ENCODE measurements at places on chromosomes 6 and 20. TPM values are rescaled to one million over a fixed set of nuclear protein-coding genes. Genes with fewer than 3 reads are reported as not detected.

GRCh38 chr20:7371518-7372163 is 568.6 kb downstream of the HAO1 start:
- DNase-seq, result no peak

GRCh38 chr6:116371120-116371917 is 572 bp downstream of the DSE start:
- peak; percentile 91 for DNase-seq

- no peak for DNase-seq
Observed at GRCh38 chr20:62063315-62063980, 2.2 kb downstream of the TAF4 start.

DNA sequence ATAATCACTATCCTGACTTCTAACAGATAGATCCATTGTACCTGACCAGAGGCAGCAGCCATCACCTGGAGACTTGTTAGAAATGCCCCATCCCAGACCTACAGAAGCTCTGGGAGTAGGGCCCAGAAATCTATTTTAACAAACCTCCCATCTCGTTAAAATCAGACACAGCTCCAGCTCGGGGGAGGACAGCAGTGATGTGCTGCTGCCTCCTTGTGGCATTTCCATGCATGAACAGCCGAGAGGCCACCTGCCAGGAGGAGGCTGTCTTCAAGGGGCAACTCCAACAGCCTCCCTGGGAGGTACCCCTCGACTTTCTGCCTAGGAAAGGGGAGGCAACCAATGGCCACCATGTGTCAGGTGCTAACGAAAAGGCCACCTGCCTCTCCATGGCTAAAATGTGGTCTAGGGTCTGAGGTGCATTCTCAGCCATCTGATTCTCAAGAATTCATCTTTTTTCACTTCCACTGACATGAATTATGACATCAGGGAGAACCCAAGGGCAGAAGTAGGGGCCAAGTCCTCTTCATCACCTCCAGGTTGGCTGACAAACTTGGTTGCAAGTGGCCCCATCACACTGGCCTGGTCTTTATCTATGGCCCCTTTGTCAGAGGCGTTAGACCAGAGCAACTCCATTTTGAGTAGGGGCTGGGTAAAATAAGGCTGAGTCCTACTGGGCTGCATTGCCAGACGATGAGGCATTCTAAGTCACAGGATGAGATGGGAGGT is 12.2 kb upstream of the KCNK15 start:
- DNase-seq, result peak; percentile 78

- DNase-seq, result no peak
Observed at GRCh38 chr20:39338469-39339376, 376.6 kb downstream of the DHX35 start.

DNA sequence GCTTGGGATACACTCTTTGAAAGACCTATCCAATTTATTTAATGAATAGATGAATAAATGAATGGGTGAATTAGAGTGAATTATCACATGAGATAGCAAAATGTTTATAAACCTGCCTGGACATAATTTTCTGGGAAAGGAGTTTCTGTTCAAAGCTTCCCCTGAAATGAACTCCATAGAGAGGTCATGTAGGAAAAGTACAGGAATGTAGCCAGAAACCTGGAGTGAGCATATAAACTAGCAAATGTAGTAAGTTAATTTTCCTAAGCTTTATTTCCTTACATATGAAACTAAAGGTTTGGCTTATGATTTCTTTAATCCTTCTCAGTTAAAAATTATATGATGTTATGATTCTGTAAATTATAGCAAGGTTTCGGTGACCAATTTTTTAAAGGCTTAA is 380.3 kb upstream of the RSPO3 start:
- no peak for DNase-seq

DNA sequence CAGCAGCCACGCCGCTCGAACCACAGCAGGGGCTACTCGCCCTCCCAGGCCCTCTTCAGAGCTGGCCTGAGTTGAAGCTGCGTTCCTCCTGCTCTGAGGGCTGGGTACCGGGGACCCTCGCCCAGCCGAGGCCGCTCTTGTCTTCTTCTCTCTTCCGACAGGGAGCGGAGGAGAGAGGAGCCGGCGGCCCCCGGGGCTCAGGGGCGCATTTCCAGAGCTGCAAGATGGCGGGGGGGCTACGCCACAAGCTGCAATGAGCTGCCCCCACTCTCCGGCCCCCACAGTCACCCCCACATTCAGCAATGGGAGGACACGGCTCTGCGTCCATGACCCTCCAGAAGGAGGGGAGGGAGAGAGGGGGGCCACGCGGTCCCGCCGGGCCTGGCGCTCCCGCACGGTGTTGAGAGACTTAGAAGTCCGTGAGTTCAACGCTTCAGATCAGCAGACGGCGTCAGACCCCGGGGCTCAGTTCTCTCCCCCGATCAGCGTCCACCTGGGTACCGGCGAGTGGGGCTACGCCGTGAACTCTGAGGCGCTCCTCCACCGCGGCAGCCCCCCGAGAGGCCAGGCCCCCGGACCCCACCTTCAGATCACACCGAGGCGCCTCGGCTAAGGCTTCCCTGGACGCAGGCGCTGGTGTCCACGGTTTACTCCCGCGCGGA is 31.6 kb downstream of the SLC2A4RG start:
- DNase-seq, result no peak

DNA sequence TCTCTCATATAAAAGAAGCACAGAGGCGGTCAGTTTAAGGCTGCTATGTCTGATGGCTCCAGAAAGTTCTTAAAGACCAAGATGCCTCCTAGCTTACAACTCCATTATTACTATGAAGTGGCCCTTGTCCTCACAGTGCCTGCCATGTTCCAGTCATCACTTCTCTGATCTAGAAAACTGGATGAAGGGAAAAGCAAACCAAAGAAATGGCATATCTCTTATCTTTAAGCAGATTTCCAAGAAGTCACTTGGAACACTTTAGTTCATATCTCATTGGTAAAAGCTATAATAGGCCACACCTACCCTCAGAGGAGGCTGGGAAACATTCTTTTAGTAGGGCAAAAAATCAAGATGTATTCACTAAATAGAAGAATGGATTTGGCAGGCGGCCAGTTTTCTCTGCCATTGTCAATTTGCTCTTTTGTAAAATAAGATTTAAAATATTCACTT is 289.6 kb downstream of the TBC1D7 start:
- DNase-seq, result no peak

GRCh38 chr6:28218312-28219248 is 6.5 kb upstream of the ZSCAN9 start:
- DNase-seq, result peak; percentile 82

DNA sequence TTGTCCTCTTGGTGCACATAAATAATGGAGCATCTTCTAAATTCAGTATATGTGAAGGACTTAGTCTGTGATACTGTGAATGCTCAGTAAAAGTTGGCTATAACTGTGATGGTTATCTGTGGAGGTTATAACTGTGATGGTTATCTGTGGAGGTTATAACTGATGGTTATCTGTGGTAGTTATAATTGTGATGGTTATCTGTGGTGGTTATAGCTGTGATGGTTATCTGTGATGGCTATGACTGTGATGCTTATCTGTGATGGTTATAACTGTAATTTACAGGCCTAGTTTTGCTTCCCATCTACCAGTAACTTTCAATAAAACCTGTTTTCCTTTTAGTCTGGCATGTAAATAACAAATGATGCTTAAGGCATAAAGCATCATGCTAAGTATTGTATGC is 16.5 kb downstream of the PTK7 start:
- no peak for DNase-seq

- DNase-seq, result peak; percentile 17
Observed at GRCh38 chr6:107866606-107867301, 42.6 kb upstream of the SCML4 start.

DNA sequence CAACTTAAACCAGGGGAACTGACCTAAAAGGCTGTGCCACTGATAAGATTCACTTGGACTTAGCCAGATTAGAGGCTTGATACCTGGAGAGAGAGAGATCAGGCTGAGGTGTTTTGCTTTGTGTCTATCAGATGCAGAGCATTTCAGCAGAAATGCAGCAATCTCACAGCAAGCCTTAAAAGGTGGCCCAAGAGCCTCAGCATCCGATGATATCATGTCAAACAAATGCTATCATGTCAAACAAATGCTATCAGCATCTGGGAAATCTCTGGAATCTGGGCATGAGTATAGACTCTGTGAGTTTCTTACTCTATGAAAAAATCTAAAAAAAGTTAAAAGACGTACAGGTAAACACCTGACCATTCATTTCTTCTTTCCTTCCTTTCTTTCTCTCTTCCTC is 718.9 kb downstream of the EYS start:
- no peak for DNase-seq

- DNase-seq, result no peak
Observed at GRCh38 chr6:27129095-27129815, 118.2 kb upstream of the PRSS16 start.

DNA sequence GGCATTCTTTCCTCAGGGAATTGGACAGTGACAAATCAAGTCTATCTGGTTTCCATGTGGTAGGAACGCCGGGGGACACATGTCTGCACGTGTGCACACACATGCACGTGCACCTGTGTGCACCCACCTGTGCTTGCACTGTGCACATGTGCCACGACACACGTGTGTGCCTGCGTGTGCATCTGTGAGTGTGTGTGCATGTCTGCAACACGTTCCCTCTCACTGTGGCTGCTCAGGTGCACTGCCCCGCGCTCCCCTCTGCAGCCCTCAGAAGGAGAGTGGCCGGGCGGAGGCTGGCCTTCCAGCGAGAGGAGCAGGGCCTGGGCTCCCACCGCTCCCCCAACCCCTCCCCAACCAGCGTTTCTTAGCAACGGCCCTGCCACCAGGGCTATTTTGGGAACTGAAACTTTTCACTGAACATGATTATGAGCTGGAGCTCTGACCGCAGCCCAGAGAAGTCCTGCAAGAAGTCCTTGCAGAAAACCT is 147.8 kb downstream of the PHACTR3 start:
- no peak for DNase-seq

DNA sequence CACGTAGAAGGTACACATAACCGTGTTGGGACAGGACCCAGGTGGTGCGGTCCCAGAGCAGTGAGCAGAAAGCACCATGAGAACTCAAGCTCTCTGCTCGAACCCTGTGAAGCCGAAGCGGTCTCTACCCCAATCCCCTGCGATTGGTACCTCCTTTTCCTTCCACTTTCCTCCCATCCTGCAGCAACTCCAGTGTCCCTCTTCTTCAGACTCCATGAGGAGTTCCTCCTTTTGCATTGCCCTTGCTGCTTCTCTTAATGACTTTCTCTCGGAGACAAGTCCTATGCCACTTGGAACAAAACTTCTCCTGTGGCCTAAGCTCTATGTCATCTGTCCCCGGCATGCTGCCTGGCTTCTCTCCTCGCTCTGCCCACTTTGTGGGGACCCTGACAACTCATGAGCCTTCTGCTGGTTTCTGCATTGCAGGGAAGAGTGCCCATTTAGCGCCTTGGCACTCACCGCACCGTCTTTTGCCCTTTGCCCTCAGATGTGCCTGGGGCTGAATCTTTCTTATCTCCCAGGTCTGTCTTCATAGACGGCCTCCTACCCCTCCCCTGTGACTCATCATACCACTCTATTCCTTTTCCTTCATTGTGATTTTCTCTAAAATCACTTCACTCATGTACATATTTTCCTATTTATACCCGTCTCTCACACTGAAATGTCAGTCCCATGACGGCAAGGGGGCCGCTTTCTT is 9.2 kb upstream of the ZNF831 start:
- no peak for DNase-seq

GRCh38 chr6:3455569-3456394 is 1.1 kb downstream of the SLC22A23 start:
- DNase-seq, result no peak

DNA sequence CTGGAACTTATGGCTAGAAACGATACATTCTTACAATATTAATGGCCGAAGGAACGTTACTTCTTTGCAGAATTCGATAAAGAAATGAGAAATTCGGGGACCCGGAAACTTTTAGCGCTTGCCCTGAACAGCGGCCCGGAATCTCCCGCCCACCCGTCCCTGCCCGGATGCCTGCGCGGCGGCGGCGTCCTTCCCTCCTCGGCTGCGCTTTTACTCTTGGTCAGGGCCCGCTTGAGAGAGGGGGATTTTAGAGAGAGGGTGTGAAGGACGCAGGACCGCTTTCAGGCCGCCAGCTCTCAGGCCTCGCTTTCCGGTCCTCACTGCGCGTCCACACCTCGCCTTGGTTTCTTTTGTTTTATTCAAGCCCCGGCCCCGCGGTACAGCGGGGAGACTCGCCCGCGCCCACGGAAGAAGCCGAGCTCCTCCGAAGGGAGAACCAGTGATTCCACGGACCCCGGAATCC is 243.7 kb downstream of the ARID1B start:
- peak; percentile 76 for DNase-seq

DNA sequence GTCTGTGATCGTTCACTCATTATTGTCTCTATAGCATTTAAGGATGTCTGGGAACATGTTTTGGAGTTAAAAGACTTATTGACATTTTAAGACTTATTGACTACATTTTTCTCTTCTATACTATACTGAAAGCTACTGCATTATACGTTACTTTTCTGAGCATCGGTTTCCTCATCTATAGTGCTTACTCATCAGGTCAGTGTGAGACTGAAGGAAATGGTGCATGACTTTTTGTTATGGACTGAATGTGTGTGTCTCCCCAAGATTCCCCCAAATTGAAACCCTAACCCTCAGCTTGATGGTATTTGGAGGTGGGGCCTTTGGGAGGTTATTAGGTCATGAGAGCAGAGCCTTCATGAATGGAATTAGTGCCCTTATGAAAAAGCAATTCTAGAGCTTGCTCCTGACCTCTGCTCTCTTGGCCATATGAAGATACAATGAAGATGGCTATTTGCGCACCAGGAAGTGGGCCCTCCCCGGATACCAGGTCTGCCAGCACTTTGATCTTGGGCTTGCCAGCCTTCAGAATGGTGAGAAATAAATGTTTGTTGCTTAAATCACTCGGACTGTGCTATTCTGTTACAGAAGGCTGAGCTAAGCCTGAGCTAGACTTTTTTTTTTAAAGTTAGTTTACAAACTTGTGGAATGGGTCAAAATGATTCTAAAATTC is 243.7 kb upstream of the RREB1 start:
- no peak for DNase-seq

- no peak for DNase-seq
Observed at GRCh38 chr6:160791981-160792418, 90.0 kb downstream of the PLG start.

- DNase-seq, result no peak
Observed at GRCh38 chr6:147173140-147173539, 31.1 kb upstream of the STXBP5 start.

GRCh38 chr20:43975096-43975768 is 60.6 kb downstream of the TOX2 start:
- DNase-seq, result no peak

GRCh38 chr6:142893088-142893487 is 51.9 kb downstream of the HIVEP2 start:
- DNase-seq, result no peak

GRCh38 chr6:136169394-136170148 is 80.5 kb downstream of the MTFR2 start:
- DNase-seq, result no peak

VIP gene
- not detected for total RNA-seq

GUCA1A gene
- total RNA-seq, result not detected

TGM3 gene
- not detected for total RNA-seq

SNX3 gene
- 209 TPM for total RNA-seq

RIN2 gene
- 20.3 TPM for total RNA-seq

KIF6 gene
- 0.22 TPM for total RNA-seq

TMEM74B gene
- total RNA-seq, result not detected

ANKRD66 gene
- total RNA-seq, result not detected

B3GALT4 gene
- total RNA-seq, result 0.84 TPM

IP6K3 gene
- total RNA-seq, result 10.3 TPM

BMP5 gene
- 72.3 TPM for total RNA-seq
